ENCODE measurements at places on chromosomes 11 and 22.

DNA sequence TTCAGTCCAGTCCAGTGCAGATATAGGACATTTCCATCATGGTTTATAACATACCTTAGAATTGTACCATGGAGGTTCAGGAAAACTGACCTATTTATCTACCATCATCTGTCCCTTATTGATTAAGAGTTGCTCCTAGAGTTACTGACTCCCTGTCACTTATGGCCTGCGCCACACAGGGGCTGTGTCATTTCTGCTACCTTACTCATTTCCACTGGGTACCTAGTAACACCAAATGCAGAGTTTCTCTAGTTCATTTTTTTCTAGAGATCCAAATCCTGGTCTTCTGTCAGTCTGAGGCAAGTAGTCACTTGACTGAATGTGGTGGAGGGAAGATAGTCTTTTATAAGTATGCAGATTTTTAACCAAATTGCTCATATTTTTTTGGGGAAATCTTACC is 59.2 kb downstream of the PDE3B start:
- DNase-seq = no peak

- DNase-seq = no peak
These were observed 24.9 kb downstream of the PTDSS2 start for GRCh38 chr11:474914-475506.

DNA sequence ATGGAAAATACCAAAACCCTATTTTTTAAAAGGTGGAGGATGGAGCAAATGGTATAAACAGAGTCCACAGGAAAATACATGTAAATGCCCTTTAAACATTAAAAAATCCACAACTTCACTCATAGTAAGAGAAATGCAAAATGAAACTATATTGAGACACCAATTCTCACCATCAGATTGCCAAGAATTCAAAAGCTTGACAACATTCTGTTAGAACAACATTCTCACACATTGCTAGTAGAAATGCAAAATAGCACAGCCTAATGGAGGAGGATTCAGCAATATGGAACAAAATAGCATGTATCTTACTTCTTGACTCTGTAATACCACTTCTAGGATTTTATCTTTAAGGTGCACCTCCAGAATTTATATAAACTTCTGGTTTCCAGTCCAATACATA is 351.8 kb downstream of the NXPE2 start:
- no peak for DNase-seq

- no peak for DNase-seq
These were observed 631 bp downstream of the PHF21A start for GRCh38 chr11:46120346-46121300.

- DNase-seq = no peak
These were observed 40.7 kb downstream of the CSTPP1 start for GRCh38 chr11:46977038-46977813.

DNA sequence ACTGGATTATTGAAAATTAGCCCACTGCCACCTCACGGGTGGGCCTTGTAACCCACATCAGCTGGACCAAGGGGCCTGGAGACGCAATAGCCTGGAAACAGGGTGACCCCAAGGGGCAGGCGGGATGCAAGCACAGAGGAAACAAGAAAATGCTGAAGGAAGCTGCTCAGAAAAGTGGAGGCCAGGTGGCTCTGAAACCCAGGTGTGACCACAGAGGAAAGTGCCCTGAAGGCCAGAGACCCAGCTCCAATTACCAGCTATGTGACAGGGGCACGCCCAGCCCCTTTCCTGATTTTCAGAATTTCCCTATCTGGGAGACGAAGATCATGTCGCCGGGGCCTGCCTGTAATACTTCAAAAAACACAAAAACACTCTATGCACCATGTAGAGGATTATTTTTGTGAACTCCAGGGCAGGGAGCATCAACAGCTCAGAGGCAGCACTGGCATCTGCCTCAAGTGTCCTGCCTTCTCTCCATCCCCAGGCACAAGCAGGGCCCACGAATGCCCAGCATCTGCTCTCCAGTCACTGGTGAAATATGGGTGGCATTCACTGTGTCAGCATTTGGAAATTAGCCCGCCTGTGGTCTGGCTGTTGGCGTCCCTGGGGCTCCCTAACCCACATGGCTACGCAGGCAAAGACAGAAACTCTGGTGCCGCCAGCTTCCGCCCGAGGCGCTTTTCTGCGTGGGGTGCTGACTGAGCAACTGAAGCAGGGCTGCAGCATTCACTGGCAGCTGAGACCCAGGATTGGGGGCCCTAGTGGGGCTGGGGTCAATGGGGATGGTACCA is 6.3 kb downstream of the KCNJ1 start:
- no peak for DNase-seq

- no peak for DNase-seq
These were observed 40.9 kb downstream of the SERPINH1 start for GRCh38 chr11:75602951-75603350.

DNA sequence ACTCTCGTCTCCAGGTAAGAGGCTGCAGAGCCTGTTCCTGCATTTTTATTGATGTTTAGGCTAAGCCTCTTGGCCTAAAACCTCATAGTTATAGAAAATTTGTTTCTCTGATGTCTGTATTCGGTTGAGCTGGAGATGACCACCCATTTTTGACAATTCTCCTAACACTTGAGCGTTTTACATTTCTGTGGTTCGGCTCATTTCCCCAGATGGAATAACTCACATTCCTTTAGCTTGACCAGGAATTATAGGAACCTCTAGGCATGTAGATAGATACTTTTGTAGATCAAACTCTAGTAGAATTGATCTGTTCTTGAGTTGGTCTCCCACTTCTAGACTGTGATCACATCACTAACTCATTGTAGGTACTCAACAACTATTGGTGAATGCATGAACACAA is 172.6 kb upstream of the CADM1 start:
- no peak for DNase-seq

DNA sequence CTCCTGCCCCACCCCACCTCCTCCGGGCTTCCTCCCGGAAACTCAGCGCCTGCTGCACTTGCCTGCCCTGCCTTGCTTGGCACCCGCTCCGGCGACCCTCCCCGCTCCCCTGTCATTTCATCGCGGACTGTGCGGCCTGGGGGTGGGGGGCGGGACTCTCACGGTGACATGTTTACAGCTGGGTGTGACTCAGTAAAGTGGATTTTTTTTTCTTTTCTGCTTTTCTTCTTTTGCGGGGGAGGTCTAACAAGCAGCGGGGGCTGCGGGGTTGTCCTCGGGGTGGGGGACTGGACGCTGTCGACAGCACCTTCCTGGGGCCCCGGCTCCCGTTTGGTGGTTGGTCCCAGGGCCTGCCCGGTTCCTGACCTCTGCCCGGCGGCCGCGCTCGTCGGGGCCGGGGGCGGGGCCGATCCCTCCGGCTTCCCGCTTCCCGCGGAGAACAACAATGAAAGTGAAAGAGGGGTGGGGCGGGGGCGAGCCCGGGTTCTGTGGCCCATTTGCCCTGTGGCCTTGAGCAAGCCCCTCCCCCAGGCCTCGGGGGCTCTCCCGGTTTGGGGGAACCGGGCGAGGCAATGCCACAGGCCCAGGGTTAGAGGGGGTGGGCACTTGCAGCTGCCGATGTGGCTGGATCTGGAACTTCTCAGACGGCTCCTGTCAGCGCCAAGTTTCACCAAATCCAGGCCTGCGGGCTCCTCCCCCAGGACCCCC is 975 bp upstream of the MDK start:
- DNase-seq = no peak

DNA sequence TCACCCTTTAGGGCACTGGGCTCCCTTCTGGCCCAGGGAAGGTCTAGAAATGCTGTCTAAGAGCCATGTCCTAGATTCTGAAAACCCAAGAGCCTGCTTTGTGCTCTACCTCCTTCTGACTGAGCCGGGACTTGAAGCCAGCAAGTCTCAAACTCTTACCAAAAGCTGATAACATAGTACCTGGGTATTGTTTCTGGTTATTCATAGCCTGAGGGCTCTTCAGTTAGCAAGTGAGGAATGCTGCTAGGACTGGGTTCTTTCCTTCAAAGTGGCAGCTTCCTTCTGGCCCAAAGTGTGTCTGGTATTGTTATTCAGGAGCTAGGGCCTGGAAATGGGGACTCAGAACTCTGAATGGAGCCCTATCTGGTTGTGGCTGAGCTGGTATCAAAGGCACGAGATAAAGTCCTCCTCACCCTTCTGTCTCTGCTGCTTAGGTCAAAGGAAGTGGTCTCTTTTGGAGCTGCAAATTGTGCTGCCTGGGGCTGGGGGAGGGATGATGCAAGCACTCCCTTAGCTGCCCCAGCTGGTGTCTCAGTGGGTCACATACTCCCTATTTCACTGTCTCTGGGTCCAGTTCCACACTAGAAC is 696.0 kb upstream of the CCDC179 start:
- DNase-seq = no peak

DNA sequence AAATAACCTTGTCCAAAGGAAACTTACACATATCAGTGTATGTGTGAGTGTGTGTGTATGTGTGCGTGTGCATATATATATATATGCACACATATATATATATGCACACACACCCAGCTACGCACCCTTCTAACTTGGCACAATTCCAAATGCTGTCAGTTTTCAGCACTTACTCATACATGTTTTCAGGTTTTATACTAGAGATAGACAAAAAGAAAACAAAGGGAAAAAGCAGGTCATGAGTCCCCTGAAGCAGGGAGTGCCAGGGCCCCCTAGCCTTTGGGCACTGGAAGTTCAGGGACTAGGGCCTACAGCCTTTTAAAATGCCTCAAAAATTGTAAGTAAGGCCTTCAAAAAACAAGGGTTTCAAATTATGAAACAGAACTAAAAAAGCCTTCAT is 265.4 kb downstream of the CADM1 start:
- no peak for DNase-seq

DNA sequence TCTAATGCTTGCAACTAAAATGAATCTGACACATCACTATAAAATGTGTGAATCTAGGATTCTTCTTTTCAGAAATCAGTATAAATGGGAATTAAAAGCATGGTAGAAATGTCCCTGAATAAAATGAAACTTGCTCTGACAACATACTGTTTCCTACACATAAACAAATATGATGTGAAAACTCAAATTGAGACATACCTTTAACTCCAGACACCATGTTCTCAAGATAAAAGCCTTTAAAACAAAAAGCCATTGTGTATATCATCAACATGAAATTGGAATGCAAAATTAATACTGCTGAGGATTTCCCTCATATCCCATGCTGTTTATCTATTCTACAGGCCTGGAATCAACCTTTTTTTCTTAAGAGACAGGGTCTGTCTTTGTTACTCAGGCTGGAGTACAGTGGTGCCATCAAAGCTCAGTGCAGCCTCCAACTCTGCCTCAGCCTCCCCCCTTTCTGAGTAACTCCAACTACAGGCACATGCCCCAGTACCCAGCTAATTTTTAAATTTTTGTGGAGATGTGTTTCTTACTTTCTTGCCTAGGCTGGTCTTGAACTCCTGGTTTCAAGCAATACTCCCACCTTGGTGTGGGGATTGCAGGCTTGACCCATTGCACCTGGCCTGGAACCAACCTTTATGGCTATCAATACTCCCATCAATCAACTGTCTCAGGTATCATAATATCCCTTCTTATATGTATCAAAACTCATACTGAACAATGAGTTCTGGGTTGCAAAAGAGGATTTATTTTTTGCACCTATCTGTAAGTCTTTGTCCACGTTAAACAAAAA is 6.7 kb downstream of the TAF1D start:
- DNase-seq = no peak

DNA sequence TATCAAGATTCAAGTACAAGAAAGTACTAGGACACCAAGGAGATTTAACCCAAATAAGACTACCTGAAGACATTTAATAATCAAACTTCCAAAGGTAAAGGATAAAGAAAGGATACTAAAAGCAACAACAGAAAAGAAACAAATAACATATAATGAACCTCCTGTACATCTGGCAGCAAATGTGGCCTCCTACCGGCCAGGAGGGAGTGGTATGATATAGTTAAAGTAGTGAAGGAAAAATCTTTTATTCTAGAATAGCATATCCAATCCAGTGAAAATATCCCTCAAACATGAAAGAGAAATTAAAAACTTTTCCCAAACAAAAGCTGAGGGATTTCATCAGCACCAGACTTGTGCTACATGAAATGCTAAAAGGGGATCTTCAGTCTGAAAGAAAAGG is 104.7 kb upstream of the GUCY1A2 start:
- no peak for DNase-seq

DNA sequence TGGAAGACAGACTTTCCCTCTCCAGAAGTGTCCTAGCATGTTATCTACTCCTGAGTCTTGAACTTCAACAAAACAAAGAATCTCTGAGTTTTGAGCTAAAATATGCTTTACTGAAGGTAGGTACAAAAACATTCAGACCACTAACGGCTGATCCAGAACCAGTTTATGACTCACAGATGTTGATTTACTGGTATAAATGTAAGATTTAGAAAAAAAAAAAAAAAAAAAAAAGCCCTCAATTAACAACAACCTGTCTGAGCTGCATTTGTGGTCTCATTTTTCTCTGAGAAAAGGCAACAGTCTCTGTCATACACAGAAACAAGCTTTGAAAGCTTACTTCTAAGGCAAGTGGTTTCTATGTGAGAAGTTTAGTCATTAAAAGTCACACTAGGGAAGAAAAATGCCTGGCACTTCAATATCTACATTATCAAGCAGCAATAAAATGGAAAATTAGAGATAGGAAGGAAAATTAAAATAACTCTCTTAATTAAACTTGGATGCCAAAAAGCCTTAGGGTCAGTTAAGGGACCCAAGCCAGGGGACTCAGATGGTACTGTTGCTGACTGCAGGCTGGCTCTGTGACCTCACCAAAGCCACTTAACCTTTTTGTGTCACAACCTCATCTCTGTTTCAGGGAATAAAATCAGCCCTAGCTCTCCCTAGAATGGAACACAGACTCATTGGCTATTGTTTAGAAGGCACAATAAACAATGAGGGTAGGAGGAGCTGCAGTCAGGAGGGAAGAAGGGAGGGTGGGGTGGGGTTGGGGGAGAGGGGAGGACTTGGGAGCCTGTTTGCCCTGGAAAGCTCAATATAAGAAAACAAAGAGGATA is 61.7 kb downstream of the ETS1 start:
- no peak for DNase-seq

- no peak for DNase-seq
These were observed at the start of gene VSIG2 for GRCh38 chr11:124751741-124752470. TSS of gene VSIG2 (minus strand) at chr11:124752255. CDS start at chr11:124752137, 118 bp downstream.

DNA sequence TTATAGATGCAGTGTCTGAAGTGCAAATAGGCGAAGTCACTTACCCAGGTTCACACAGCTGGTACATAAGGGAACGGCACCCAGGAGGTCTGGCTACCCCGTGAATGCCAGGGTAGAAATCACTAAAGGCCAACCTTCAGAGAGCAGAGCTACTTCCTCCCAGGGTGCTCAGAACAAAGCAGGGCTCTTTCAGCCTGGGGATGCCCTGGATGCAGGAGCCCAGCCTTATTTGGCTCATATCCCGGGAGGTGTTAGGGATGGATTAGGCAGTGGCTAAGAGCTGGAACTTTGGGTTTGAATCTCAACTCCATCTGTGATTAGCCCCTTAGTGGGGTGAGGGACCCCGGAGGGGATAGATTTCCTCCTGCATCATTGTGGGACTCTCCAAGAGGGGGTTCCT is 33.1 kb upstream of the ASPHD2 start:
- DNase-seq = no peak

- DNase-seq = no peak
These were observed 14.7 kb downstream of the GATD1 start for GRCh38 chr11:762421-763072.

DNA sequence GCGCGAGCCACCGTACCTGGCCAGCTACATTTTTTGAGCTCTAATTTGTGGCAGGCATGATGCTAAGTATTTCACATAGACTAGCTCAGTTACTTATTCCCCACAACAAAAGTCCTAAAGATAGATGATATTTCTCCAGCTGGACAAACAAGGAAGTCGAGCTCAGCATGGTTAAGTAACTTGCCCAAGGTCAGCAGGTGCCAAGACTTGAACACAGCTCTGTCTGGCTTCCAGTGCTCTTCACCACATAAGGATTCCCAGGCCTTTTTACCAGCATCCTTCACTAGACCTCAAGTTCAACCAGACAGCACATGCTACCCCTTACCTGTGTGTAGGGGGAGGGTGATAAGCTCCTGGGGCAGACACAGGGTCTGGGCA is 177.3 kb upstream of the NCAM1 start:
- DNase-seq = no peak
